ENCODE measurements at places on chromosomes 12 and 14. TPM values are rescaled to one million over a fixed set of nuclear protein-coding genes. Genes with fewer than 3 reads are reported as not detected.

Gene DDX47
- 36.5 TPM for total RNA-seq

Gene OLR1
- 0.24 TPM for total RNA-seq

Gene KLHL33
- 0.04 TPM for total RNA-seq

Gene FLVCR2
- 7.0 TPM for total RNA-seq

Gene GPRC5A
- 11.8 TPM for total RNA-seq

Gene TAMALIN
- 3.9 TPM for total RNA-seq

Gene DIO2
- total RNA-seq = 58.4 TPM

Gene RILPL1
- 6.1 TPM for total RNA-seq

Gene OTOGL
- total RNA-seq = 0.04 TPM

Gene SMIM41
- total RNA-seq = not detected

Gene CLEC1B
- total RNA-seq = not detected

Gene RNASE4
- total RNA-seq = 1.7 TPM

Gene GPD1
- total RNA-seq = 0.56 TPM

Gene SYT10
- not detected for total RNA-seq

Gene KERA
- not detected for total RNA-seq

Gene COA8
- total RNA-seq = 30.3 TPM

Gene SLC10A1
- not detected for total RNA-seq

Gene ITFG2
- 17.8 TPM for total RNA-seq

Gene MED13L
- 69.3 TPM for total RNA-seq

Gene PRPH
- 0.64 TPM for total RNA-seq

Gene IGF1
- 1.5 TPM for total RNA-seq

Gene KCNMB4
- 0.76 TPM for total RNA-seq

Gene THAP2
- 4.8 TPM for total RNA-seq

Gene ANKRD9
- total RNA-seq = 16.1 TPM

Gene CCDC198
- total RNA-seq = not detected

Gene UNC79
- 0.04 TPM for total RNA-seq

Gene TMTC1
- 5.3 TPM for total RNA-seq

Gene SIX1
- 0.12 TPM for total RNA-seq

Gene FSCB
- total RNA-seq = not detected

Gene GALC
- 5.3 TPM for total RNA-seq

Gene ESR2
- total RNA-seq = 0.48 TPM

Gene DRAM1
- total RNA-seq = 3.0 TPM

Gene KRT78
- total RNA-seq = 291 TPM

Gene GPR135
- 0.56 TPM for total RNA-seq

Gene GYS2
- total RNA-seq = 0.68 TPM

Gene LGR5
- not detected for total RNA-seq

Gene MYBPC1
- 0.40 TPM for total RNA-seq

Gene TIGAR
- 6.1 TPM for total RNA-seq

Gene ERP27
- total RNA-seq = 4.5 TPM

Gene SPIC
- 0.16 TPM for total RNA-seq

Gene DNAH10
- 0.12 TPM for total RNA-seq

Gene ARF3
- total RNA-seq = 144 TPM

Gene IL31
- total RNA-seq = not detected

Gene PLA2G1B
- total RNA-seq = not detected

Gene EML5
- total RNA-seq = 1.4 TPM

Gene MORN3
- 0.08 TPM for total RNA-seq

Gene BHLHE41
- 5.8 TPM for total RNA-seq

Gene CLBA1
- total RNA-seq = 8.2 TPM

Gene MMP17
- 2.2 TPM for total RNA-seq

Gene PTPRB
- 5.1 TPM for total RNA-seq

All from esophagus mucosa (tissue), 1 donor.